ENCODE measurements at places on chromosomes 13 and 19.

DNA sequence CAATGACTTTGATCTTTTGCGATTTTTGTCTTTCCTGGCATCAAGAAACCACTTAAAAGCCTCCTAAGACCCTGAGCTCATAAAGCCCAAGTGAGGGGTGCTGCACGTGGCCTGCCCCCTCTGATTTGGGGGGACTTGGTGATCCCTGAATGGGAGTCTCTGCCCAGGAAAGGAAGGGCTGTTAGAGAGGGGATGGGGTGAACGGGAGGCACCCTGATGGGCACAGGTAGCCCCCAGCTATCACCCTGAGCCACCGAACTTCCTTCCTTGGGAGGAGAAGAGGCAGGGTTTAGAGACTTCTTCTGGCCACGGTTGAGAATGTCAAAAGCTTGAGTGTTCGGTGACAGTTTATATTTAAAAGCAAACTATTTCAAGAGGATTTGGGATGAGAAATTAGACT lies 305.5 kb downstream of the ZNF536 start:
- no peak for DNase-seq

- DNase-seq, result peak; percentile 79
Observed at GRCh38 chr19:18478545-18479311, 40.8 kb upstream of the ISYNA1 start.

DNA sequence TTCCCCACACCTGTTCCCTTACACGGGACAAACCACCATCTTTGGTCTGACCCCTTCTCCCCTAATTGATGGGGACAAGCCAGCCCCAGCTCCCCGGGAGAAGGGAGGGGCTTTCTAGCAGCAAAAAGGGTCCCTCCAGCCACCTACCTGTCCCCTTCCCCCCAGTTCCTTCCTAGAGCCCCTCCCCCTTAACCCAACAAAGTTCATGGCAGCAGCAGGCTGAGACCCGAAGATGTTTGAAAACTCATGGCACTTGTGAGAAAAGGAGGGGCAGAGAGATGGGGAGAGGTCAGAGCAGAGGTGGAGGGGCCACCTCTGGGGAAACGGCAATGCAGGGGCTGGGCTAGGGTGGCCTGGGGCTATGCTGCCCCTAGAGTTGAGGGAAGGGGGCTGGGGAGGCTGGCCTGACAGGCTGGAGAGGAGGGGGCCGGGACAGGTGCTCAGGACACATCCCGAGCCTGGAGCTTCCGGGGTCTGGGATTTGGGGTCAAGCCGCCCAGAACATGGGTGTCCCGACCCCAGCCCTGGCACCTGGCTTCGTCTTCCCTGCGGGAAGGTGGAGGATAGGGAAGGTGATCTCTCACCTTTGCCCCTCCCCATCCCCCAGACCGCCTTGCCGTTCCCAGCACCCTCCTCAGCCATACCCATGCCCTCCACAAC lies 12.5 kb upstream of the ASF1B start:
- DNase-seq, result no peak

GRCh38 chr19:39052243-39052746 lies 19.9 kb upstream of the FBXO27 start:
- DNase-seq, result no peak

DNA sequence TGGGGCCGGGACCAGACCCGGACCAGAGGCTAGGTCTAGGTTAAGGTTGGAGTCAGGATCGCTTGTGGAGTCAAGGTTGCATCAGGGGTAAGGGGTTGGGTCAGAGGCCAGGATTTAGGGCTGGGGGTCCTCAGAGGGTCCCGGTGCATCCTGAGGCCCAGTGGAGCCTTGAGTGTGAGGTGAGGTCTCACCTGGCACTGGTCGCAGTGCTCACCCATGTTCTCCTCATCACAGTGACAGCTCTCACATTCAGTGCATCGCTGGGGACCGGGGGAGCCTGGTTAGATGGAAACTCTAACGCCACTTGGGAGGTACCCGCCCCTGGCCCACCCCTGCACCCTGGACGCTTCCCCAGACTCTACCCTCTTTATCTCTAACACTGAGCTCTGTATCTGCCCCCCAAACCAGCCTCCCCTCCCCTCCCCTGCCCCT lies 3.1 kb downstream of the HRC start:
- no peak for DNase-seq

Data from AG09309 (cell line).